ENCODE measurements at places on chromosomes 3 and 15.

- DNase-seq: no peak
Observed at GRCh38 chr3:10357592-10358308, 36.8 kb upstream of the SEC13 start.

GRCh38 chr3:28252001-28252431 is 10.6 kb downstream of the CMC1 start:
- no peak for DNase-seq

GRCh38 chr3:184715943-184716621 is 4.2 kb upstream of the MAGEF1 start:
- DNase-seq: no peak

GRCh38 chr3:7309641-7310102 is 448.8 kb downstream of the GRM7 start:
- DNase-seq: no peak

DNA sequence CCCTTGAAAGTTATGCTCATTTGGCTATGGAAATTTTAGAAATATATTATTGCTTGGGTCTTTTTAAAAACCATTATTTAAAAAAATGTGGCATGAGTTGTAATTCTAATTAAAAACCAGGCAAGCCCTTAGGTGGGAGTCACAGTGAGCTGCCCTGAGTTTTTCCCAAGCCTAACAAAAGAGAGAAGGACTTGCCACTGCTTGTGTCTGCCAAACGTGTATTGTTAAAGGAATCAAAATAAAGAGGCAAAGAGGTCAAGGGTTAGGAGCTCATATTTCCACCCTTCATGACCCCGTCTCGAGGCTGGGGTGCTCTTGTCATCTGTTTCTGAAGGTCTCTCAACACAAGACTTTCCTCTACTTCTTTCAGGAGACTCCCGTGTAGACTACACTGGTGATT is 321.1 kb downstream of the ZIC1 start:
- no peak for DNase-seq

- DNase-seq: no peak
Observed at GRCh38 chr3:41681479-41681878, 280.4 kb downstream of the ULK4 start.

DNA sequence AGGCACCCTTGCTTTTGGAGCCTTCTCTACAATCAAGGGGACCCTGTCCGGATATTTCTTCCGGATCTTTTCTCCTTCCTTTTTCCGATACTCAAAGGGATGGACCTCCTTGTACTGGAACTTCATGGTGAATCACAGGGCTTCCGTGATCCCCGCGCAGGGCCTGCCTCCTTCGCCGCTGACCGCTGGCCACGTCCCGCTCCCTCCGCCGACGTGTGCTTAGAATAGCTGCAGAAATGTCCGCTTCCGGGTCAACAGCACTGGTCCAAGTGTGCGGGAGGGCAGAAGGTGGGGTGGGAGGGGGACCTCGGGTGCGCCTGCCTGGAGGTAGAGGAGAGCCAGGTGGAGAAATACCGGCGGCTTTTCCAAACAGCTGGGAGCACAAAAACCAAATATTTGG is 3.0 kb upstream of the ZNF774 start:
- no peak for DNase-seq

GRCh38 chr3:69420781-69421520 is 35.1 kb upstream of the FRMD4B start:
- DNase-seq: no peak

DNA sequence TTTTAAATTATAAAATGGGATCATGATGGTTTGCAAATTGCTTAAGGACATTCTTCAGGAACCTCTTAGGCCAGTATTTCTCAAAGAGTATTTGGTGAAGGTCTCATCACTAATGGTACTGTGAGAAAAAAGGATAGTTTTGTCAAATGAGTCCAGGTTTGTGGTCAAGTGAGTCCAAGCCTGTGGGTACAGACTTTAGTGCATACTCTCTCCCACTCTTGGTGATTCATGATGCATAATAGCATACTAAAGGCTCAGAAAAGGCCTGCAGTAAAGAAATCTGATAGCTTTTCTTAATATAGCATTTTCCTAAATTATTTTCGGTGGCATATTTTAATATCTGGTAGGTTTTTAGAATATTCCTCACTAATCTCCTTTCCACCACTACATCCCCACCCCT is 20.0 kb downstream of the BOC start:
- no peak for DNase-seq

DNA sequence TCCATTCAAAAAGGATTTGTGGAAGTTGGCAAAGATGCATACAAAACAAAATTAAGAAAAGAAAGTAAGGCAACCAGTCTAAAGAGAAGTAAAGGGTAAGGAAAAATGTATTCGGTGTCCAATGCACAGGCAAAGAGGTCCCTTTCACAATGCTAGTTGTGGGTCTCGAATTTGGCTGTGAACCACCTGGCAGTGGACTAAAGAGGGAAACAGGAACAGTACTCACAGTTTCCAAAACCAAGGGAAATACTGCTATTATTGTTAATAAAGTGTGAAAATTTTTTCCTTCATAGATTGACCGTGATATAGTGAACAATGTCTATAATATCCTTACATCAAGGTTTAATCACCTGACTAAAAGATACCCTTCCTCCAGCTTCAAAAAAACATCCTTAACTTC is 57.9 kb downstream of the TNIK start:
- no peak for DNase-seq

GRCh38 chr15:101120987-101121386 is 130.9 kb downstream of the CHSY1 start:
- DNase-seq: no peak

DNA sequence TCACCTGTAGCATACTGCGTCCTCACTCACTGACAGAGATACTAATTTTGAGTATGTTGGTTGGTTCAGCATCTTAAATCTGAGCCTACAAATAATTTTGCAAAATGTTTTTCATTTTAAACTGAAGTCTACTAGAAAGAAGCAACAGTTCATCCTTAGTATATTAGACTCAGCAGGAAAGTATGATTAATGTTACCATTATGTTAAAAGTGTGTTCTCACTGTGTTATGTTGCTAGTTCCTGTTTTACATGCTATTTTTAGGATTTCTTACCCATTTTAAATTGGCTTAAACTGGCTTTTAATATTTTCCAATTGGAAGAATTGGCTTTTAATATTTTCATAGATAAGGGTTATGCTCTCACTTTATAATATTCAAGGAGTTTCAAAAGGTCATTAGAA is 25.7 kb downstream of the ACKR4 start:
- DNase-seq: no peak

- DNase-seq: no peak
Observed at GRCh38 chr15:27768732-27769475, 330.2 kb downstream of the OCA2 start.

GRCh38 chr3:114899186-114899931 is 247.7 kb downstream of the ZBTB20 start:
- DNase-seq: no peak

GRCh38 chr3:27630885-27631284 is 91.2 kb downstream of the EOMES start:
- DNase-seq: no peak

- DNase-seq: no peak
Observed at GRCh38 chr15:27576576-27576975, 522.5 kb downstream of the OCA2 start.

- DNase-seq: no peak
Observed at GRCh38 chr3:170961616-170962400, 53.4 kb upstream of the EIF5A2 start.

DNA sequence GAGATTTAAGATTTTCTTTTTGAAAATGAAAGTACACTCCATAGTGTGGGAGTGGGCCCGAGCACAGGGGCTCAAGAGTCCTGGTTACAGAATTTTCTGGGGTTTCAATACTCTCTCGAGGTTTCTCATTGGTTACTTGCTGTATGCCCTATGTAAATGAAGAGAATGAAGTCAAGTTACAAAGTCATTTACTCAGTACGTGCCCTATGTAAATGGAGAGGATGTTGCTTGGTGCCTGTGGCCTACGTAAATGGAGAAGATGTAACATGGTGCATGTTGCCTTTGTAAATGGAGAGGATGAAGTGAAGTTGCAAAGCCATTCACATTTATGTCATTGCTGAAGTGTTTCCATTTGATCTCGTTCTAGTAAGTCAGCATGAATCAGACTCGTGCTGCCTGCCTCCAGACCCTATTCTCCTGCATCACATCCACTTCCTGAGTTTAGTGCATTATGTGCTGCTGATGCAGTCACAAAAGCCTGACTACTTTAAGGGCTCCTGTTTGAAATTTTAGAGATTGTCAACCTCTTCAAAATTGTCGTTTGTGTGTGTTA is 302.0 kb downstream of the ZBBX start:
- DNase-seq: no peak

GRCh38 chr3:99505646-99506269 is 132.6 kb upstream of the COL8A1 start:
- DNase-seq: no peak

- DNase-seq: no peak
Observed at GRCh38 chr3:82002986-82003642, 241.7 kb upstream of the GBE1 start.

- DNase-seq: no peak
Observed at GRCh38 chr15:85691350-85692240, 103.1 kb downstream of the KLHL25 start.

GRCh38 chr15:60890375-60891230 is 338.5 kb downstream of the RORA start:
- no peak for DNase-seq

DNA sequence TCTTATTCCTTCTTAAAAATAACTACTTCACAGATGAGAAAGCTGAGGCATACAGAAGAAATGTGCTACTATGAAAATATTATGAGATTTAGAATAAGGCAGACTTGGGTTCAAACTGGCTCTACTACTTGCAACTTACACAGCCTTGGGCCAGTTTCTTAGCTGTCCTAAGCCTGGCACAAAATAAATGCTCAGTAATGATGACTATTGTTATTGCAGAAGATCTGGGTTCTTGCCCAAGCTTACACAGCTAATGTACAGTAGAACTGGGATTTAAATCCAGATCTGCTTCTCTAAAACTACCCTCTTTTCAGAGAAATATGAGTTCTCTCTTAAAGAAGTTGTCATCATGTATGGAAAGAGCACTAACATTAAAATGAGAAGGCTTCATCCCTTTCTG is 228.2 kb upstream of the TPRG1 start:
- no peak for DNase-seq

DNA sequence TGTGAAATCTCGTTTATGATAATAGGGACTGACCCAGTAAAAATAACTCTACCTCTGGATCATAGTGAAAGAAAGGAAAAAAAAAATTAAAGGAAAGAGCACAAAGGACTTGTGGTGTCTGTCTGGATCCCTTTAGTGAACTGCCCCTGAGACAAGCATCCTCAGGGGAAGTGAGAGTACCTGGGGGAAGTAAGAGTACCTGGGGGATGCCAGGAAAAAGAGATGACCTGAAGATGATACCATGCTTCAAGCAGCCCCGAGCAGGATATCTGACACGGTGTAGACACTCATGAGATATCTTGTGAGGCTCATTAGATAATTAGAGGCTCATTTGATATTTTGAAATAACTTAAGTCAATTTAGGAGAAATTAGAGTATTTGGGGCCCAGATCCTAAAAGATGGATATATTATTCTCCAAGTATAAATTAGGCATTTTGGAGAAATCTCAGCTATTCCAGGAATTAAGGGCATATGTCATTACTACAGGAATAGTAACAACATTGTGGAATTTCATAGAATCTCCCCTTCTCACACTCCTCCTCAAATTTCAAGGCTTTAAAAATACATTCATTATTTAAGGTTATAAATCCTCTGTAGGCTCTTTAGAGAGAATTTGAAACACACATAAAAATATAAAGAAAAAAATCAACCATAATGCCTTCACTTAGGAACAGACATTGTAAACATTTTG is 36.3 kb upstream of the PSMD6 start:
- DNase-seq: no peak

DNA sequence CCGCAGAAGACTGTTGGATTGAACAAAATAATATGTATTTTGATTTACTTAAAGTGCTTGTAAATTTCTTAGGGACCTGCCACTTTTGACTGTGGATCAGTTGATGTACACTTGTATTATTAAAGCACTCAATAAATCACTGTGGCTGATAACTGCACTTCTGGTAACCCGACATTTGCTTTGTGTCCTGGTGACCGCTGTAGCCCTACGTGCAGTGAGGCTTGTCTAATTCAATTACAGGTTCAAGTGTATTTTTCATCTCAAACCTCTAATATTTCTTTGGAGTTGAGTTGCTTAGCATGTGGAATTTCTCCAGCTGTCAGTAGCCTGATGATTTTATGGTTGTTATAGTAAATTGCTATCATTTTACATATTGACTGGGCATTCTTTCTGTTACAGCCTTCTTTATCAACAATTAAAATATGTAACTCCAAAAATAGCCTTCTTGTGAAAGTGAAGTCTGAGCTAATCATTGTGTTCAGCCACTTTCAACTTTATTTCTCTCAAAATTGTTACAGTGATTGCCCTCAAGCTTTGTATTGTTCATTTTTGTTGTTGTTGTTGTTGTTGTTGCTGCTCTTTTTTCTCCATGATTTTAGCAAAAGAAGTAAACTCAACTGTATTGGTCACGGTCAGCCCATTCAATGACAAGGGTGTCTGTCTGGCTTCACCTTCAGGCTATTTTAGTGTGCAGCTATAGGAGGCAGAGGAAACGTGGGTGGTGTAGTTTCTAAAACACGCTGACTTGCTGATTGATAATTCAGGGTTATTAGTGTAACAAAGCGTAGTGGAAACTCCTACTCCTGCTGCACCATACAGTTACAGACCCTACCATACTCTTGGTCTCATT is 215.1 kb upstream of the UBE2E1 start:
- DNase-seq: no peak

DNA sequence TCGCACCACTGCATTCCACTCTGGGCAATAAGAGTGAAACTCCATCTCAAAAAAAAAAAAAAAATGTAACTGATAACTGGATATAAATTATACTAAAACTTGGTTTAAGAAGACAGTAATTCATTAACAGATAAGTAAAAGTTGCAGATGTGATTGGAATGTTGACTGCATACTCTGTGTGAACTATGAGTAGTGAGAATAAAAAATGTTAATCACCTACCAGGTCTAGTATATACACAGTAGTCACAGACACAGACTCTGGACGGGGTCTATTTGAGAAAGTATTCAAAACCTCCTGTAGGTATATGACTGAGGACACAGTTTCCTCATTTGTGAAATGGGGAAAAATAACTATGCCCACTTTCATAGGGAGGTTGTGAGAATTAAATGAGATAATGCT is 26.0 kb downstream of the GOLM2 start:
- DNase-seq: no peak

Data from progenitor cell of endocrine pancreas (in vitro differentiated cells).